ENCODE measurements at places on chromosomes 2 and 18.

GRCh38 chr18:79585395-79586370, 93.9 kb upstream of the CTDP1 start:
- DNase-seq: no peak

DNA sequence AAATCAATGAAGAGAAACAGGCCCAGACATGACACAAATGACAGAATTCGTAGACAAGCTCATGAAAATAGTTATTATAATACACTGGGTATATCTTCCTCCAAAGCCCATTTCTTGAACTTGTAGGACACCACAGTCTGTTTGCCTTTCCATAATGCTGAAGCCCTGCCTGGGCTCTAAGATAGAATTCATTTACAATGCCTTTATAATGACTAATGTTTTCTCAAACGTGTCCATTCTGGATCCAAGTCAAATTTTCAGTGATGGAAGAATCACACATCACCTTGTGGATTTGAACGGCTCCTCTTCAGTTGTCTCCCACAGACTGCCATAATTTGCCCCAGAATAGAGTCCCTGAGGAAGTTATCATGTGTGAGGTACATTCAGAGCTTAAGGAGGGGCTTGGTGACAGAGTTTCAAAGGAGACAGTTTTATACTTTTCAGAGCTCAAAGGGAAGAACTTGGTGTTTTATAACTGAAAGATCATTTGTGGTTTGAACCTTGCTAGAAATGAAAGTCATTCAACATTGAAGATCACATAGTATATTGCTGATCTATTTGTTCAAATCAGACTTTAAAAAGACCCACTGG, 38.2 kb downstream of the CASP8 start:
- DNase-seq: no peak

DNA sequence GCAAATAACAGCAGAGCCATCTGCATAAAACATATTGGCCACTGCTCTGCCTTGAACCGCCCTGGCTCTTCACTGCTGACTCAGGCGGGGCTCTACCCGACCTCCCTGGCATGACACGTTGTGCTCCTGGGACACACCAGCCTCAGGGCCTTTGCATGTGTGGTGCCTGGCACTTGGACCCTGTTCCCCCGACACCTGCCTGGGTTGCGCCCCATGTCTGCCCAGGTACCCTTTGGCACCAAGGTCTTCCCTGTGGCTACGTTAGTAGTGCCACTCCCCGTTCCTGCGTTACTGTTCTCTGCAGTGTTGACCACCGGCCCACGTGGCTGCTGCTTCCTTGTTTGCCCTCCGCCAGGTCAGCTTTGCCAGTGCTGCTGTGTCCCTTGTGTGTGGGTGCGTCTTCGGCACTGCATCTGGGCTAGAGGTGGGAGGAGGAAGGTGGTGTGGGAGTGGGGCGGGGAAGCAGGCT, 20.3 kb downstream of the ATG4B start:
- no peak for DNase-seq

DNA sequence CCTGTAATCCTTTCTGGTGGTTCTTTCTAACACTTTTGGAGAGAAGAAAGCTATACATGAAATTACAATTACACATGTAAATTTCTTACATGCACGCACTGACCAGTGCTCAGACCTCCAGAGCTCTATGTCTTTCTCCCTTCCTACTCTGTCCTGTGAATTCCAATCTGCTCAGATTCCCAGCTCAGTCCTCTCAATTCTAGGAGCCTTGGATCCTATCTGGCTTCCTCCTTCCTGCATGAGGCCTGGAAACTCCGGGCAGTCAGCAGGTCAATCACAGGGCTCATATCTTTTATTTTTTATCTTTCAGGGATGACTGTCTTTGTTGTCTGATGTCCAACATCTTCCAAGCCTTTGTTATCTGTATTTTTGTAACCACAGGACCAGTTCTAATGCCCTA, 56.0 kb downstream of the NEURL3 start:
- no peak for DNase-seq

GRCh38 chr2:201127570-201127969, 11.6 kb downstream of the CFLAR start:
- no peak for DNase-seq

GRCh38 chr18:48367557-48367956, 41.6 kb downstream of the ZBTB7C start:
- DNase-seq: no peak

DNA sequence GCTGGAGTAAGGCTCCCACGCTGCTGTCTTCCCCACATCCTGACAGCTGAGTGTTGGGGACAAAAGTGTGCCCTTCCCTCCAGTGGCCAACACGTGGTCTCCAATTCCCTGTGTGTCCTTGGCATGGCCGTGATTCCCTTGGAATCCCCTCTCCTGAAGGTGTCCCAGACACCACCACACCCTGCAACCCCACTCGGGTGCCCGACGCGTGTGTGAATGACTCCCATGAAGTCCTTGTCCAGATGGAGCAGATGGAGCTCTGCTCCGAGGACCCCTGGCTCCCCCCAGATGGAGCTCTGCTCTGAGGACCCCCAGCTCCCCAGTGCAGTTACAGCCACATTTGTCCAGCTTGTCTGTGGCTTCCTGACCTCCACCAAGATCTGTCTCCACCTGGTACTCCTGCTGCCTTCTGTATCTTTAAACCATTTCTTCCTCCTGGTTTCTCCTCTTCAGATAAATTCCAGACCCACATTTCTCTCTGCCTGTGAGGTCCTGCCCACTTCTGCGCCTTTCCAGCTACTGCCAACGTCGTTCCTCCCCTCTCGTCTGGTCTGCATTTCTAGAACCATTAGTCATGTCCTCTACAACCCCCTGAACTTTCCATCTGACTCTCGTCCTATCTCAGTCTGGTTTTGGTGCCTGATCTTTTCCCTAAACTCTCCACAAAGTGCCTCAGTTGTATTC, 86.8 kb upstream of the PXDN start:
- DNase-seq: no peak

All from NCI-H2081 treated with DMSO at 0.1 percent for 48 hours (cell line).